Astrocyte of the spinal cord (primary cell): ENCODE measurements at places on chromosomes 5 and 9.
A peak's percentile ranks its signal among the peaks of the same experiment; 100 is the strongest.

GRCh38 chr5:160023007-160023907 lies 14.3 kb downstream of the TTC1 start:
- DNase-seq = no peak

- no peak for DNase-seq
These were observed 191.8 kb downstream of the CD180 start for GRCh38 chr5:67004730-67005350.

- no peak for DNase-seq
These were observed 59.2 kb downstream of the PRLR start for GRCh38 chr5:35171078-35171477.

DNA sequence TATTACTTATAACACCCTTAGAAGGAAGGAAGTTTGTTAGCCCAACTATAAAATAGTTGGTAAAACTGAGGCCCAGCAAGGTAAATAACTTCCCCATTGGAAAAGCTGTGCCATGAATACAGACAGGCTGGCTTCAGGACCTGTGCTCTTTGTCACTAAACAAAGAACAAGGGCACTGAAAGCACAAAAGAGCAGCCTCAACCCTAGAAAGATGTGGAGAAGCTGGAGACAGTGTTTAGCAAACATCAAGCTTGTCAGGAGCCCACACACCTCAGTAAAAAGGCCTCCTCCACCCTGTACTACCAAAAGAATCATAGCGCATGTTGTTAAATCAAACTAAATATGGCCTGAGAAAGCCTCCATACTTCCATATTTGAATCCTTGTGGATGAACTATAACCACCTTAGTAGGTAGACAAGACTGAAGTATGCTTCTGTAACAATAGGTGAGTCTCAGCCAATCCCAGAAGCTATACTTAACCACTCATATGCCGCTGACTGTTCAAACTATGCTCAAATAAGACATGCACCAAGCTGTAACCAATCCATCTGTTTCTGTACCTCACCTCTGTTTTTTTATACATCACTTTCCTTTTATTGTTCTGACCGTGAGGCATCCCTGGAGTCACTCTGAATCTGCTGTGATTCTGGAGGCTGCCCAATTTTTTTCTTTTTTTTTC lies 18.4 kb upstream of the SCGB3A2 start:
- DNase-seq = no peak

DNA sequence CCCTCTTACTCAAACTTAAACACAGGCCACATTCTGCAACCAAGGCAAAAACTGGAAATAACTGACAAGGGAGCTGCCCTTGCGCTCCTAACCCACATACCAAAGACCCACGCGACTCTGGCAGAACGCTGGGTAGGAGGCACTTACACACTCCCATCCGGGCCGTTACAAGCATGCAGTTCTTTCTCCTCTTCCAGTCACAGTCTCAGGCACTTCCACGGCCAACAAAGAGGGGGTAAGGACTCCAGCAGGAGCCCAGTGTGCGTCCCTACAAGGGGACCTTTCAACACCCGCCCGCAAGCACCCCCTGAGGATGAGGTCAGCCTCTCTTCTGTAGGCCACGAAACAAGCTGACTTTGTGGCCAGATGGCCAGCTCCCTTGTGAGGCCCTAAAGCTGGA lies 57.4 kb downstream of the SERINC5 start:
- DNase-seq = no peak

GRCh38 chr5:59666440-59667068 lies 227.0 kb downstream of the PDE4D start:
- no peak for DNase-seq

DNA sequence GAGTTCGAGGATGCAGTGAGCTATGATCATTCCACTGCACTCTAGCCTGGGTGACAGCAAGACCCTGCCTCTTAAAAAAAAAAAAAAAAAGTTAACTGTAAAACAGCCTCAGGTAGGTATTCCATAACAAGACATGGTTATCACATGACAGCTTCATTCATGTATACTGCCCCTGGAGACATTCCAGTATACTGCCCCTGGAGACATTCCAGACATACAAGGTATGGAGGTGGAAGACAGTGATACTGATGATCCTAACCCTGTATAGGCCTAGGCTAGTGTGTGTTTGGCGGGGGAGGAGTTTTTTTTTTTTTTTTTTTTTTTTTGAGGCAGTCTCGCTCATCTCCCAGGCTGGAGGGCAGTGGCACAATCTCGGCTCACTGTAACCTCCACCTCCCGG lies 105.5 kb downstream of the RICTOR start:
- DNase-seq = no peak

- no peak for DNase-seq
These were observed 9.8 kb upstream of the CTSL start for GRCh38 chr9:87716141-87716540.

DNA sequence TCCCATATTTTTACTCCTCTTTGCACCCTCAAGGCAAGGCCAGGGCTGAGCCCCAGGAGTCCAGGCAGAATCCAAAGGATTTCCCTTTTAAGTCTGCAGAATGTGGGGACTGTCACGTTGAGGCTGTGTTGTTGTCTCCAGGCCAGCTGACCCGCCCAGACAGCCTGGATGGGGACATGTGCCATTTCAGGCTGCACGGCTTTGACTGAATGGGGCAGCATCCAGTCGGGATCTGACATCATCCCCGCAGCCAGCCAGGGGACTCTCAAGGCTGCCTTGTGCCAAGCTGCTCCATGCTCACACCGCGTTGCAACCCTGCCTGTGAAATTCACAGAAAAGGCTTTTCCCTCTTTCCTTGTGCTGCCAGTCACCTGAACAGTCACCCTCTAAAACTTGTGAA lies 2.2 kb upstream of the ZNF366 start:
- DNase-seq = no peak

GRCh38 chr5:8523501-8523900 lies 654.6 kb downstream of the MTRR start:
- DNase-seq = no peak

- DNase-seq = peak; percentile 29
These were observed 1625.2 kb downstream of the MAT2B start for GRCh38 chr5:165130656-165131055.

DNA sequence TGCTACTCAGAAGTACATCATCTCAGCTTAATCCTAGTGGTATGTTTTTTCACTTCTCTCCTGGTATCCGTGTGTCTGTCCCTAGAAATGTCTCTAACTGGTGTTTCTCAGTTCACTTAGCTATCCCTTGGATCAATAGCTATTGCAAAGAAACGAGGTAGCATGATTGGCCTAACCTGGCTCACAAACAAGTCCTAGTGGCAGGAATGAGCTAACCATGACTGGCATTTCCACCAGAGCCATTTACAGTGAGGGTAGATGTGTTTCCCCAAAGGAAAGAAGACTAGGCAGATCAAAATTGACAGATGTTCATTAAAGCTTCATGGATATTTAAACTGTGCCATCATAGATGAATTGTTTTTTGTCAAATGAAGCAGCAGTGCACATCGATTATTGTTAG lies 82.5 kb downstream of the PALM2AKAP2 start:
- no peak for DNase-seq

DNA sequence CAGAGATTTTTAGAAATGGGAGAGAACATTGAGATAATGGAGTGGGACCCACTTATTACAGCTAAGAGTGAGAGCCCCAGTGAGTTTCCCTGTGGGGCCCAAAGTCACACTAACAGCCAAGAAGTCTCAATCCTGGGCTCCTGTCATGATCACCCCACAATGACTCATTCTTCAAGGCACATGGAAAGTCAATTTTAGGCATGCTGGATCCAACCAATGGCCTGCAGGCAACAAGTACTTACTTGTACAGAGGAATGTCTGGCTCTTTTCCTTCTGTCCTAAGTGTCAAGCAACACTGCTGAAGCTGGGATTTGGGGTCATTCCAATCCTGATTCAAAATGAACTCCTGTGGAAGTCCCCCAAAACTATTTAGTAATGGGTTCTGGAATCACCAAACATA lies 123.1 kb downstream of the DROSHA start:
- peak; percentile 63 for DNase-seq

DNA sequence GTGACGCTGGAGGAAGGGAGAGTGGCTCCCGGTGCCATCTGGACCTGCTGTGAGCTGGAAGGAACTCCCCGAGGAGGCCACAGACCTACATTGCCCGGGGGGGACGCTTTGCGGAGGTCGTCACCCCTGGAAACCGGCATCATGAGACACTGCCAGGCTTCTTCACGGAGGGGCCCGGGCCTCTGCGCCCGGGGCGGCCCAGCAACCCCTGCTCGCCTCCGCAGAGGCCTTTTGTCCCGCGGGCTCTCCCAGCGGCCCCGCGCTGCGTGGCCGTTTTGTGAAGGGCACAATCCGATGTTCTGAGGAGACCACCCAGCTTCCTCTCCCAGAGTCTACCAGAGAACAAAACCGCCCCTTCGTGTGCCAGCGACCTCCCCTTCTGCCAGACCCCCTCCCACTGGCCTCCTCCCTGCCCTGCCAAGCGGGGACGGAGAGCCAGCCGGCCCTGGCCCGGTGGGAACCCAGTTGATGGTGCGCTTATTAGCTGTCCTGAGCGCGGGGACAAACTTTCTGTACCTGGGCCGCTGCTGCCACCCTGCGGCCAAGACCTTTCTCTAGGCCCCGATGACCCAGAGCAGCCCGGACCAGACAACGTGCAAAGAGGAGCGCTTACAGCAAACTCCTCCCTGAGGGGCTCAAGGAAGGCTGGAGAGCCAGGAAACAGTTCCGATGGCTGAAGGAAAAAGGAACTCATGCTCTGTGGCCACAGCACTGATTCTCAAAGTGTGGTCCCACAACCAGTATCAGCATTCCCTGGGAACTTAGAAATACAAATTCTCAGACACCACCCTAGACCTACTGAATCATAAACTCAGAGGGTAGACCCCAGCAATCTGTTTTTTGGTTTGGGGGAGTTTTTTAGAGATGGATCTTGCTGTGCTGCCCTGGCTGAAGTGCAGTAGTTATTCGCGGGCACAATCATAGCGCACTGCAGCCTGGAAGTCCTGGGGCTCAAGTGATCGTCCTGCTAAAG lies 86.7 kb downstream of the SLC1A3 start:
- peak; percentile 81 for DNase-seq

DNA sequence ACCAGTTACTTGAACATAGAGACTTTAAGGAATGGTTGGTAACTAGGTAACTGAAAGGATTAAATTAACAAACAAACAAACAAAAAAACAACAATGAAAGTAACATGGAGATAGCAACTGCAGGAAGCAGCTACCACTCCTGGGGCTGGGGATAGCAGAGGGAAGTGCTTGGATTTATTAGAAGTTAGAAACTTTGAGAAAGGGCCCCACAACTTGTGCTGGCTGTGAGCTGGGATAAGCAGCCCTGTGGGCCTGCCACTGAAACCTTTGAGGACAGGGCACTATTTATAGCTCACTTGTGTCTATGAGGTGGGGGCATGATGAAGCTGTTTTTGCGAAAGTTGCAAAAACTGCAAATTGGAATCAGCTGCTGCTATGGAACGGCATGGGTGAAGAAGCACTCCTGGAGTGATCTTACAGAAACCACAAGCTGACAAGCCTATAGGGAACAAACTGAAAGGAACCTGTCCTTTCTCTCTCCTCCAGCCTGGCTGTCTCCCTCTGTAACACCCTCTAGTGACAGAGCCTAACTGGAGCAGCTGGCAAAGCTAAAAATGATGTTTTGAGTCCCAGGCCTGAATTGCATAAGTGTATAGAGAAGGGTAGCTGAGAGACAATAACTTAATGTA lies 91.4 kb upstream of the RANBP6 start:
- DNase-seq = no peak

DNA sequence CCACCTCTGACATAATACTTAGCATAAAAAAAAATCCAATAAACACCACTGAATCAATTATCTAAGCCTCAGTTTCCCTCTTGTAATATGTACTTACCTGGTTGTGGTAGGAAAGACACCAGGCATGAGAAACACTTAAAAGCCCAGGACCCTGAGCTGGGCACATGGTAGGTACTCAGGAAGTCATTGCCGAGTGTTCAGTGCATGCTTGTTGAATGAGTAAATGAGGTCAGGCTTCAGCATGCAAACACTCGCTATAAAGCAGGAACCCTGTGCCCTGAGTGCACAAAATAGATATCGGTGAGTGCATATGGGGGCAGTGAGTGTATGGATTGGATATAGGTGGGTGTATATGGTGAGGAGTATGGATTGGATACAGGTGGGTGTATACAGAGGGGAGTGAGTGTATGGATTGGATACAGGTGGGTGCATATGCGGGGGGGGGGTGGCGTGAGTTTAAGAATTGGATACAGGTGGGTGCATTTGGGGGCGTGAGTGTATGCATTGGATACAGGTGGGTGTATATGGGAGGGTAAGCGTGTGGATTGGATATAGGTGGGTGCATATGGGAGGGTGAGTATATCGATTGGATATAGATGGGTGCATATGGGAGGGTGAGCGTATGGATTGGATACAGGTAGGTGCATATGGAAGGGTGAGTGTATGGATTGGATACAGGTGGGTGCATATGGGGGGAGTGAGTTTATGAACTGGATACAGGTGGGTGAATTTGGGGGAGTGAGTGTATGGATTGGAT lies 194.3 kb upstream of the MSX2 start:
- DNase-seq = no peak

- DNase-seq = no peak
These were observed 150.4 kb downstream of the GABRB2 start for GRCh38 chr5:161396171-161396570.

DNA sequence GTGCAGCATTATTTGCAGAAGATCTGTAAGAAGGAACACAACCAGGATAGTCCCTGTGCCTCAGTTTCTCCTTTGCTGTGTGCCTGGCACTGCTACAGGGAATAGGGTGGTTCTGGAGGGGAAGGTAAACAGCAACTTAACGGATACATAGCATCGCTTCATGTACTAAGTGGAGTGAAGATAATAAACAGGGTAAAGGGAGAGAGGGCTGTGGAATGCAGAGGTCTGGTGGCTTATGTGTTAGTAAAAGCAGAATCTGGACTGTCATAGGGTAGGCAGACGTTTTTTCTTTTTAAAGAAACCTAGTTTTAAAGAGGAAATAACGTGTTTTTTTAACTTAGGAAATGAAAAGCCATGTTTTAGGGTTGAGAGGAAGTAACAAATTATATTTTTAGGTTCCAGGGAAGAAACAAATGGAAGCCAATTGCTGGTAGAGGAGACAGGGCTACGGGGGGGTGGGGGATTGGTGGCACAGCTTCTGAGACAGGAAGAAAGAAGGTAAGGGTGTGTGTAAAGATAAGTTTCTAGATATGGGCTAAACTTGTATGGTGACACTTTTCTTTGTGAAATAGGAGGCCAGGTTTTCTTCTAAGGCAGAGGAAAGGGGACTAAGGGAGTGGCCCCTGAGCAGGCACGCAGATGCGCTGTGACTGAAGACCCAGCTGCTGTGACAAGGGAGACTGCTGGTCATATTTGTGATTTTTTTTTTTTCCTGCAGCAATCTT lies 1.3 kb downstream of the GNG10 start:
- no peak for DNase-seq

DNA sequence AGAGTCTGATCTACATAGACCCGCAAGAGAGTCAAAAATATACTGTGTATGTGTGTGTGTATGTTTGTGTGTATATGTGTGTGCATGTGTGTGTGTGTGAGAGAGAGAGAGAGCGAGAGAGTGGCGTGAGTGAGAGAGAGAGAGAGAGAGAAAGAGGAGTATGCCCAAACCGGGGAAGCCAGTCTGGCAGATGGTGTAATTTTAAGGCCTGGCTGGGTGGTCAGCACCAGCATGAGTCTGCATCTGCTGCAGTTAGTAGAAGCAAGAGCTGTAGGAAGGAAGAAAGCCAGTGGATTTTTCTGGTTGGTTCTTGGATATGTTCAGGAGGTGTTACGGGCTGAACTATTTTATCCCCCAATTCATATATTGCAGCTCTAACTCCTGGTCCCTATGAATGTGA lies 75.2 kb downstream of the ACTBL2 start:
- no peak for DNase-seq

GRCh38 chr5:78798673-78799029 lies 150.1 kb upstream of the LHFPL2 start:
- DNase-seq = no peak

GRCh38 chr9:129828051-129828450 lies 4.1 kb upstream of the TOR1A start:
- no peak for DNase-seq

GRCh38 chr5:131812371-131813160 lies 15.7 kb upstream of the FNIP1 start:
- DNase-seq = no peak
